ENCODE measurements at places on chromosomes 7 and 10.

DNA sequence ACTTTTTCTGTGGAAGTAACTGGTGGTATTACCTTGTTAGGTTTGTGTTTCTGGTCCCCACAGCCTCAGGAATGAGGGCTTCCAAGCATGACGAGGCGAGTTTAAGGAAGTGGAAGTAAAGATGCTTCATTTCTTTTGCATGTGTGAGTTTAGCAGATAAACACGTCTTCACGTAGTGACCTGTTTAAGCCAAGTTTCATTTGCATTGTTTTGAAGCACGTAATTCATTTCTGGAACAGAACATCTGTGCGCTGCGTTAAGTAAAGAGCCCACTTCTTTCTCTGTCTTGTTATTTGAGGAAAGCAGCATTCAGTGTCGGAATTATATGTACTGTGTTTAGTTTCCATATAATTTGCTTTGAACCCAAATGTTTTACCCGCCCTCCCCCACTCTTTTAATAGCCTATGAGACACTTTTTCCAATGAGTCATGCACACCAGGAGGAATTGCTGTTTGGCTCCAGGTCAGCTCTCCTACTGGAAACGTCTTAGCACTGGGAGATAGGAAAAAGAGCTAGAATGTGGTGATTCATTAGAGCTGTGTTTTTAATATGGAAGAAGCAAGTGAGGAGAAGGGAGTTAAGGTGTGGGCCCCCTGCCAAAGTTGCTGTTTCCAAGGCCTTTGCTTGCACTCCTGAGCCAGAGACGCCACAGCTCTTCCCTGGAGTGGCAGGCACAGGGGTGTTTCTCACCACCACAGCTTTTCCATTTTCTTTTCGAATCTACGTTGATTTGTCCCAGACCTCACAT is 36.7 kb downstream of the BTBD16 start:
- DNase-seq, result no peak

GRCh38 chr10:126369125-126369710 is 19.1 kb downstream of the ADAM12 start:
- no peak for DNase-seq

- DNase-seq, result no peak
These were observed 11.5 kb downstream of the ELFN1 start for GRCh38 chr7:1681581-1681980.

DNA sequence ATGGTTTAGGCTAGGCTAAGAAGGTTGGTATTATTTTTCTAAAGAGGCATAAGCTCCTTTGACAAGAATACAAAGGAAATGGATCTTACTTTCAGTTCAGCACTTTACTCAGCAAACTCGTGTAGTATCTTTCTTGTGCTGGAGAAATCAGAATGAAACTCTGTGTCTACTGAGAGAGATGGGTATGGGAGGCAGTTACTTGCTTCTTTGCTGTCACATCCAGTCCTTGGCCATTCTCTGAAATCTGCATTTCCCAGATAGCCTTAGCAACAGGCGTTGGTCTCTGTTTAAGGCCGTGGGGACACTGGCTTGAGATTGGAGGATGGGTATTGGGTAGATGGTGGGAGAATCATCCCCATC is 180.5 kb downstream of the NRP1 start:
- no peak for DNase-seq

GRCh38 chr7:111872450-111873325 is 310.4 kb upstream of the IMMP2L start:
- no peak for DNase-seq

GRCh38 chr7:77783545-77783944 is 14.7 kb downstream of the TMEM60 start:
- no peak for DNase-seq

DNA sequence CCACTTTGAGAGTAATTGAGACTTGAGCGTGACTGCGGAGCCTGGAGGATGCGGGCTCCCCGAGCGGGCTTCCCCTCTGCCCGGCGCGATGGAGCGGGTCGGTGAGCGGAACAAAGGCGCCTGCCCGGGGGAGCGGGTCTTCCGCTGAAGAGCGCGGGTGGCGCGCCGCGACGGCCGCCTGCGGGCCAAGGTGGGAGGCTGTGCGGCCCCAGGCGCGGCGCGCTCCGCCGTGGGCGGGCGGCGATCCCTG is at the start of gene GALNT17:
Gene GALNT17 (plus strand): TSS at position 18 of the 250 bp plus-strand sequence.
- no peak for DNase-seq

- DNase-seq, result no peak
These were observed 125.1 kb downstream of the PLXNA4 start for GRCh38 chr7:132451161-132451560.

DNA sequence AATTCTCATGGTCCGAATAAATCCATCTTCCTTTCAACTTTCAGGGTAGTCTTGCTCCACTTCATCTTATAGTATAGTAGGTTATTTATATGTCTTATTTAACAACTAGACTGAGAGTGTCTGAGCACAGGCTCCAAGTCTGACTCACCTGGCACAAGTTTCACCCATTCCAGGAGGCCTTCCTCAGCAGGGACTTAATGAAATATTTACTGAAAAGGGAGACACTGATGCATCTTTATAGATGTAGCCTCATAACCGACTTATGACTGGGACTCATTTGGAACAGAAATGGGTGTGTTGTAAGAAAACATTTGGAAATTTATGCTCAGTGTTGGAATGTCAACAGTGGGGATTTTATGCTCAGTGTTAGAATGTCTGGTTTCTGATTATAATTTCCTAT is 59.9 kb downstream of the CH25H start:
- no peak for DNase-seq

DNA sequence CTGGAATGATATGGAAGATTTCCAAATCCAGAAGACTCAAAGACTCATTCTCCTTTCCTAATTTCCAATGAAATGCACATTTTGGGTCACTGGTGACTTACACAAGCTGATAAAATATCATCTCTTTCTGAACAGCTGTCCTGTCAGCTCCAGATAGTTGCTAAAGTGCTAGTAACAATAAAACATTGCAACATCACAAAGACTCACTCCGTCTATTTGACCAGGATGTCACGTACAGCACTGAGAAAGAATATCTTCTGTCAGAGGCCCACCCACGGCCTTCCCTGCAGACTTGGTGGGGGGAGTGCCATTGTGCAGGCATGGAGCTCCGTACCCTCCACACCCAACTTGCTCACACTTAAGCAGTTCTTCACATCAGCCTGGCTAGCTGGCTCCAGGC is 78.9 kb upstream of the EGR2 start:
- no peak for DNase-seq

- DNase-seq, result peak; percentile 81
These were observed 92.0 kb upstream of the INSIG1 start for GRCh38 chr7:155205368-155206317.

DNA sequence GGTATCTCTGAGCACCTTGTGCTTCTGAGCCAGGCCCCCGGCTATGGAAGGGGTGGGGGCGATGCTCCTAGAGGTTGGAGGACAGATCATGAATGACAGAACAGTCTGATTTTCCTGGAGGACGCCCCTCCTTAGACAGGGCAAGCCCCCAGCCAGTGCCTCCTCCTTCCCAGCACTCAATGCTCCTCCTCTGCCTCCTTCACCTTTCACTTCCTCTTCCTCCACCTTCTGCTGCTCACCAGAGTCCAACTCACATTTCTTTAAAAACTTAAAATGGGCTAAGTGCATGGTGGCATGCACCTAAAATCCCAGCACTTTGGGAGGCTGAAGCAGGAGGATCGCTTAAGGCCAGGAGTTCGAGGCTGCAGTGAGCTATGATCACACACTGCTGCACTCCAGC is 71.1 kb upstream of the CUX1 start:
- DNase-seq, result no peak

DNA sequence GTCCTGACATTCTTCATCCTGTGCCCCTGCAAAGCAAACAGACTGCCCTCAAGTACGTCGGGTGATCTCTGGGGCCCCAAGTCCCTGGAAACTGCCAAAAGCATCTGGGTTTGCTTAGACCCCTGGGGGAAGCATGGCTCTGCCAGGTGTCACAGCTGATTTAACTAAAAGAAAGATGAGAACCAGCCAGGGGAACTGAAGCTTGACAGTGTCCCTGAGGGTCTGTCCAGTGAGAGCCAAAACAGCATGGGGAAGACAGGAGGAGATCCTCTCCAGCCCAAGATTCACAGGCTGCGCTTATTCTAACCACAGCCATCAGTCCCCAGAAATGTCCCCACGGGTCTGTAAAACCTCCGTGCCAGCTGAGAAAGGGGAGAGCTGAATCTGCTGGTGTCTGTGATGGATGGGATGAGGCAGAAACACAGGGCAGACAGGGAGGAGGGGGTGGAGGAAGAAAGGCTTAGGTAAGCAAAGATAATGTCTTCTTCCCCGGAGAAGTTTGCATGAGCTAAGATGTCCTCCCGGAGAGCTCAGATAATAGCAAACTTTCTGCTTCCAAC is 21.3 kb downstream of the CCDC3 start:
- no peak for DNase-seq

DNA sequence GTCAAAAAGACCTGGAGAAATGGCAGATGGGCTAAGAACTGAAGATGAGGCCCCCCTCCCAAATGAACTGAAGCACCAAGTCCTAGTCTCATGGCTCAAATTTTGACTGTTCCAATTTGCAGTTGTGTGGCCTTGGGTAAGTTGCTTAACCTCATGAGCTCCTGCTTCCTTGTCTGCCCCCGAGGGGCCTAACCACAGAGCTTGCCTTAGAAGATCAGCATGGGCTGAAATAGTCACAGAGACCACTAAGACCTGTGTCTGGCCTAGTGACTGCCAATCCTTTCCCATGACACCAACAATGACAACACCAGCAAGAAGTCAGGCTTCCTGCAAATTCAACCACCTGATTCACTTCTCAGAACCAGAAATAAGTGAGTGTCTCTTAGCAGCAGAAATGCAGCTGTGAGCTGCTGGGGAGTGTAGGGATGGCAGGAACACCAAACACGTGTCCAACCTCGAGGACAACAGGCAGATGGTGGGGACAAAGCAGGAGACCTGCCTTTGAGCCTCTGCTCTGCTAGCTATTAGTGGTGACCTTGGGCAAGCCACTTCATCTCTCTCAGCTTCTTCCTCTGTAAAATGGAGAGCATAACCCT is 23.7 kb downstream of the CRHR2 start:
- no peak for DNase-seq

- DNase-seq, result no peak
These were observed 535.1 kb upstream of the CELF2 start for GRCh38 chr10:10482613-10483012.

- DNase-seq, result no peak
These were observed 884 bp downstream of the ICA1 start for GRCh38 chr7:8260871-8261694.

GRCh38 chr10:121495719-121496118 is 102.5 kb downstream of the FGFR2 start:
- DNase-seq, result no peak

- DNase-seq, result no peak
These were observed 7.4 kb upstream of the SAMD8 start for GRCh38 chr10:75103881-75104686.

DNA sequence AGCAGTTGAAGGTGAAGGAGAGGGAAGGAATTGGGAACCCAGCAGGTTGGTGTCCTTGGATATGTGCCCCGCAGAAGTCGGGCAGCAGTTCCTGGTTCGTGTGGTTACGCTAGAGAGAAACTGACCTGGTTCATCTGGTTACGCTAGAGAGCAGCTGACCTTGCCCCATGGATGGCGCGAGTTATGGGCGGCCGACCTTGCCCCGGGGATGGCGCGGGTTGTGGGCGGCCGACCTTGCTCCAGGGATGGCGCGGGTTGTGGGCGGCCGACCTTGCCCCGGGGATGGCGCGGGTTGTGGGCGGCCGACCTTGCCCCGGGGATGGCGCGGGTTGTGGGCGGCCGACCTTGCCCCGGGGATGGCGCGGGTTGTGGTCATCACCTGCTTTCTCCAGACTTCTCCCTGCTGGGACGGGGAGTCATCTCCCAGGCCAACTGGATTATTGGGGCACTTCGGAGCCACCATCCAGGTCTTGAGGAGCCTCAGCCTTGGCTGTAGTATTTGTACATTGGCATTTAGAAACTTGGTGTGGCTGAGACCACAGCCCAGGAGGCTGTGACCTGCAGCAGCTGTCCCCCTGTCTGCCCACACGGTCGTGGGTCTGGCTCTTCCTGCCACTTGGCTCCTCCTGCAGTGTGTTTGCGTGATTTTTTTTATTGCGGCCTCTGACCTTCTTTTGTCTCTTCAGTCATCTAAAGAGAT is 6.1 kb downstream of the GET4 start:
- DNase-seq, result no peak

DNA sequence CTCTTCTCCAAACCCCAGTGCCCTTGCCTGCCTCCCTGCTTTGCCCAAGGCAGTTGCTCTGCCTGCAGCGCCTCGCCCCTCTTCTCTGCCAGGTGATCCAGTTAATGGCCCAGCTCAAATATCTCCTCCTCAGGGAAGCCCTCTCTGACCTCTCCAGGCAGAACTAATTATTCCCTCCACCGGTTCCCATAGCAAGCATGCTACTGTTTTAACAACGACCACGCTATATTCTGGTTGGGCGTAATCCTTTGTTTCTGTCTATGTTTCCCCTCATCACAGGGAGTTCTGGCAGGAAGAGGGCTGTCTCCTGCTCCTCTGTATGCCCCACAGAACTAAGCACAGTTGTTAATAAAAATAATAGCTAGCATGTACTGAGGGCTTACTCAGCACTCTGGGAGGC is 36.8 kb upstream of the R3HCC1L start:
- DNase-seq, result no peak

GRCh38 chr7:84271543-84271942 is 77.0 kb upstream of the SEMA3A start:
- no peak for DNase-seq

GRCh38 chr7:28749638-28750037 is 208.5 kb downstream of the TRIL start:
- DNase-seq, result no peak

GRCh38 chr7:111955616-111956015 is 250.6 kb downstream of the DOCK4 start:
- DNase-seq, result no peak

- DNase-seq, result no peak
These were observed 21.5 kb downstream of the PAX2 start for GRCh38 chr10:100766693-100767421.

- no peak for DNase-seq
These were observed 169.4 kb downstream of the CCDC3 start for GRCh38 chr10:12832096-12832495.

DNA sequence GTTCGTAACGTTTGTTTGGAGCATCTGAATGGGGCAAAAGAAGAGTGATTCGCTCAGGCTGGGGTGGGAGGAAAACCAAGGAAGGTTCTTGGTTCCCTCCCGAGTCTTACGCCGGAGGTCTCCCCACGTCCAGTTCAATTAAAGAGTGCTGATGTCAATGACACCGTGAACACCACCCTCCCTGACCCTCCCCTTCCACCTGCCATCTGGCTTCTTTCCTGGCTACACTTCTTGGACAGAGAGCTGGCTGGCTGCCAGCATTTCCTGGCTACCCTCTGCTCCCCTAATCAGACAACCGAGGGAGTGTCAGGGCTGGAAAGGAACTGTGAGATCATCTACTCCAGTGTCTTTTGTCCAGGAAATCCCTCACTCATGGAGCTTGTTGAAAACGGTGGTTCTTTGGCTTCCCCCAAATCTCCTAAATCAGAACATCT is 24.1 kb upstream of the FFAR4 start:
- DNase-seq, result no peak

- DNase-seq, result no peak
These were observed 3.1 kb downstream of the NACAD start for GRCh38 chr7:45085619-45086200.

DNA sequence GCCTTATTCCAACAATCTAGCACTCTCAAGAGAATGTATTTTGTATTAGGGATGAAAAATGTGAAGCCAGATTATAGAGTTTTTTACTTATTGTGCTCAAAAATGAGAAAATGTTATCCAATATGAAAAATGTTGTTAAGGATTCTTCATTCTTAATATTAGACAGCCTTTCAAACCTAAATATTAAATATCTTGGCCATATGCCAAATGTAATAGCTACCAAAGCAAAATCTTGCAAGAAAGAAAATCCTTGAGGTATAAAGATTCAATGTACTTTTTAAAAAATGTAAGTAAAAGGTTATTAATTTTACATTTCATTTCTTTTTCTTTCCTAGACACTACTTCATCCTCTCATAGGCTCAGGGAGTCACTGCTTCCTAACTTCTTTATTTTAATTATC is 33.4 kb downstream of the MET start:
- no peak for DNase-seq
